Bronchial epithelial cell (primary cell): ENCODE measurements at places on chromosomes 13 and 19. TPM values are rescaled to one million over a fixed set of nuclear protein-coding genes. Genes with fewer than 3 reads are reported as not detected.

The CEACAM4 gene
- total RNA-seq = not detected in 2 replicates

DNA sequence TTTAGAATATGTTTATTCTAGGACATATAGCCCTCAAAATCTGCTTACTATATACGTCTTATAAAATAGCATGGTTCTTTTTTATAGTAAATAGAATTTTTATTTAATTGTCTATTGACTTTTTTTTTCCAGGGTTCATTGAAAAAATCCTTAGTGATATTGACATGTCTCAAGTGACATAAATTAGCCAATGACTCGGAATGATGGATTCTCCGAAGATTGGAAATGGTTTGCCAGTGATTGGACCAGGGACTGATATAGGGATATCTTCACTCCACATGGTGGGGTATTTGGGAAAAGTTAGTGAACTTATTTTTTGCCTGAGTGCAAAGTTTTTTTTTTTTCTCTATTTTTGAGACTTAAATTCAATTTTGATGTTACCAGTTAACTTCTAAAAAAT, 3.2 kb downstream of the USPL1 start:
- DNase-seq = no peak

The ELSPBP1 gene
- not detected in 2 replicates for total RNA-seq

The ZNF738 gene
- 1.8 and 2.3 TPM in 2 replicates for total RNA-seq

DNA sequence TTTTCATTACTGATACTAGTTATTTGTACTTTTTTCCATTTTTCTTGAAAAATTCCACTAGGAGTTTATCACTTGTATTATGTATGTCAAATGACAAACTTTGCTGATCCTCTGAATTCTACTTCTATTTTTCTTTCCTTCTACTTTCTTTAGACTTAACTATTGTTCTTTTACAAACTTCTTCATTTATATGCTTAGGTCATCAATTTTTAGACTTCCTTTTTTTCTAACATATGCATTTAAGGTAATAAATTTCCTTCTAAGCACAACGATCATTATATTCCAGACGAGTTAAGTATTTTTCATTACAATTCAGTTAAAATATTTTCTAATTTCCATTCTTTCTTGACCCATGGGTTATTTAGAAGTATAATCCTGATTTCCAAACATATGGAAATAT, 240.8 kb downstream of the NHLRC3 start:
- DNase-seq = no peak
